ENCODE measurements at places on chromosomes 3 and 15. TPM values are rescaled to one million over a fixed set of nuclear protein-coding genes. Genes with fewer than 3 reads are reported as not detected.

DNA sequence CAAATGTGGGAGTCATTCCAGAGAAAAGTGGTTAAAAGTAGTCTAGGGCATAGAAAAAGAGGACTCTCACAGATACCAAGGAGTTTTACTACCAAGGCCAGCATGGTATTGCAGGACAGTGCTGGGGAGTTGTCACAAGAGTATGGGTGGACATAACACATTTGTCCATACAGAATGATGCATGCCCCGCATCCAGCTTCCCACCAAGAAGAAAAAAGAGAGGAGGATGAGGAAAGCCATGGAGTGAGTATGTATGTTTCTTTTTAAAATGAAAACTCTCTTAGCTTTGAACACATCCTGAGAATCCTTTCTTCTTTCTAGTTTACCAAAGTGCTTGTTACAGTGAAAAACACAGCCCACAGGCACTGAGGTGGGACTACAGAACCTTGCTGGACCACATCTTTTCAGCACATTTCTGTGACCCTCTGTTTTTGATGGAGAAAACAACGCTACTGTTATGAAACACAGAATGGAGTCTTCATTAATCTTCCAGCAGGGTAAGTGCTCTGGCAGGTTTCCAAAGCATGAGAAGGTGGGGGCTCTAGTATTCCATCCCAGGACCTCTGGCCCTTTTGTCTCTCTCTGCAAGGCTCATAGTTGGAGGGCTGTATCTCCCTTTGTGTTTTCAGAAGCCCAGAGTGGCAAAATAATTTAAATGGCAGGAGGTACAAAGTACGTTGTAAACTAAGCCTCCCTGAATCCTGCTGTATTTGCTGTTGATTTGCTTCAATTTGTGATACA lies 12.7 kb downstream of the NR2E3 start:
- H3K4me3 ChIP-seq: no peak overlapping the region
- peaks cover 12% of the 10 kb centered on the region for H3K4me1 ChIP-seq
- DNase-seq: no peak
- H3K27me3 ChIP-seq: no peaks in the 10 kb centered on the region
- no peak overlapping the region for H3K27ac ChIP-seq
- H3K36me3 ChIP-seq: peaks cover 11% of the 10 kb centered on the region

DNA sequence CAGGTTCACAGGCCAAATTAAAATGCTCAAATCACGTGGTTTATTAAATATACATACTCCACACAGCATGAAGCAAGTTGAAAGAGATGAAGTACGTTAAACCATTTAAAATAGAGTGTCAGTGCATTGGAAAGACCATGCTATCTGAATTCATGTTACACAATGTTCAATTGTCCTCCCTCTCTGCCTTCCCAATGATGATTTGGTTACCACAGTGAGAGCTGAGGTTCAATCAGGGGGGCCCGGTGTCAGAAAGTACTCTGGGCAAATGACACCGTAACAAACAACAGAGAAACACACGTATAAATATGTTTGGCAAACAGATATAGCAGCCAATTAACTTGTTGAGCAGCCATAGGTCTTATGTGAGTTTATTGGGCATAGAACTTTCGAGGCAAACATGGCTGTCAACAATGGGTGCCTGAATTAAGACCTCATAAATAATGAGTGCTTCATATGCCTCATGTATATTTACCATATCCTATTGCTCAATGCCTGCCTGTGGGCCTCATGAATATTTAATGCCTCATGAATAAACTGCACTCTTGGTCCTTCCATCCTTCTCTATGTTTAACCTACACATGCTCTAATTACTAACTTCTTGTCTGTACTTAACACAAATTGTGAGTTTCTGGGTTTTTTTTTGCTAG lies 641.5 kb downstream of the PLOD2 start:
- no peaks in the 10 kb centered on the region for H3K36me3 ChIP-seq
- H3K4me1 ChIP-seq: no peaks in the 10 kb centered on the region
- H3K27me3 ChIP-seq: no peaks in the 10 kb centered on the region
- H3K4me3 ChIP-seq: no peak overlapping the region
- H3K27ac ChIP-seq: no peak overlapping the region

DNA sequence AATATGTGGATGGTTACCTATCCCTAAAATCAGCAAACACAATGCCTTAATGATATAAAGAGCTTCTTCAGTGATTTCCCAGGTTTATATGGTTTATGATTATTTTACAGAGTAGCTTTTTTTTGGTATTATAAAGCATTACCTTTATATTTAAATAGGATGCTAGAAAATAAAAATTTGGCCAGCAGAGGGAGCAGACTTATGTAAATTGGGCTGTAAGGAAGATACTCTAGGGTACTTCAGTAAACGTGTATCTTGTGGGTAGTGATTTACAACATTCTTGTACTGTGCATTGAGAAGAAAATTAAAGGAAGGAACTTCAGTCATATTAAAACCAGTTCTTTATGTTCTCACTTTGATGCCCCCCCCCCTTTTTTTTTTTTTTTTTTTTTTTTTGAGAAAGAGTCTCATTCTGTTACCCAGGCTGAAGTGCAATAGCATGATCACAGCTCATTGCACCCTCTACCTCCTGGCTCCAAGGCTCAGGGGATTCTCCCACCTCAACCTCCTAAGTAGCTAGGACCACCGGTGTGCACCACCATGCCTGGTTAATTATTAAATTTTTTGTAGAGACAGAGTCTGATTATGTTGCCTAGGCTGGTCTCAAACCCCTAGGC lies 167.9 kb downstream of the BBX start:
- H3K27ac ChIP-seq: no peak overlapping the region
- no peak for DNase-seq
- no peak overlapping the region for H3K4me3 ChIP-seq
- H3K4me1 ChIP-seq: no peaks in the 10 kb centered on the region
- no peaks in the 10 kb centered on the region for H3K36me3 ChIP-seq
- H3K27me3 ChIP-seq: no peaks in the 10 kb centered on the region

GRCh38 chr3:135629701-135630408 lies 335.7 kb upstream of the PPP2R3A start:
- no peaks in the 10 kb centered on the region for H3K36me3 ChIP-seq
- DNase-seq: no peak
- no peak overlapping the region for H3K27ac ChIP-seq

The CYP1A1 gene
- total RNA-seq: 0.11 TPM

DNA sequence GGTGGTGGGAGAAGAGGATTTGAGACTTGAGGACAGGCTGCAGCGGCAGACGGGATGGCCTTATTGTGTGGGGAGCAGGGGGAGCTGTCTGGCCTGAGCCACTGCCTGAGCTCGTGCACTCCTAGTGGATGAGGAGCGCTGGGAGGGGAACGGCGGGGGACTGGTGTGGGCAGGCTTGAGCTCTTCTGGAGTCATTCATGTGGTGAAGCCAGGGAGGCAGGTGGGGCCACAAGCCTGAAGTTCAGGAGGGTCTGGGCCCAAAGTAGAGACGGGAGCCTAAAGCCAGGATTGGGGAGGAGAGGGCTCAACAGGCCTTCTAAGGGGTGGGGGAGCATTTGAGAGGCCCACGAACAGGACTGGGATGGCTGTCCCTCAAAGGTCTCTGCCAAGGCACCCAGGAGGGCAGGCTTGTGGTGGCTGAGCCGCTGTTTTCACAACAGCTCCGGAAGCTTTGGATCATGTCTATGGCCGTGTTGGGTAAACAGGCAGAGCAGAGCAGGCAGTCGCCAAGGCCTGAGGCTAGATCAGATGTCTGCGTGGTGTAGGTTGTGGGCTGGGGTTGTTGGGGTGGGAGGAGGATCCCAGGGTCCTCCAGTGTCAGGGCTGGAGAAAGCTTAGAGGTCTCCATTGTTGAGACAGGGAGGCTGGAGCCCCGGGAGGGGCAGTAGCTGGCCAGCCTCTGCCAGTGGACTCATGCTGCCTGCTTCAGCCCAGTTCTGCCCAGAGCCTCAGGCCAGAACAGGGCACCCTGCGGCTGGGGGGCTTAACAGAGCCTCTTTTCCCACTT lies 8.2 kb downstream of the PRKCD start:
- H3K4me1 ChIP-seq: peaks cover 28% of the 10 kb centered on the region
- no peaks in the 10 kb centered on the region for H3K36me3 ChIP-seq
- H3K27me3 ChIP-seq: no peaks in the 10 kb centered on the region

The FOXL2NB gene
- total RNA-seq: 7.9 TPM

The SLC12A8 gene
- 13.7 TPM for total RNA-seq

GRCh38 chr15:68232449-68232848 lies 2.9 kb upstream of the CLN6 start:
- no peaks in the 10 kb centered on the region for H3K36me3 ChIP-seq
- H3K27me3 ChIP-seq: no peaks in the 10 kb centered on the region
- DNase-seq: no peak

DNA sequence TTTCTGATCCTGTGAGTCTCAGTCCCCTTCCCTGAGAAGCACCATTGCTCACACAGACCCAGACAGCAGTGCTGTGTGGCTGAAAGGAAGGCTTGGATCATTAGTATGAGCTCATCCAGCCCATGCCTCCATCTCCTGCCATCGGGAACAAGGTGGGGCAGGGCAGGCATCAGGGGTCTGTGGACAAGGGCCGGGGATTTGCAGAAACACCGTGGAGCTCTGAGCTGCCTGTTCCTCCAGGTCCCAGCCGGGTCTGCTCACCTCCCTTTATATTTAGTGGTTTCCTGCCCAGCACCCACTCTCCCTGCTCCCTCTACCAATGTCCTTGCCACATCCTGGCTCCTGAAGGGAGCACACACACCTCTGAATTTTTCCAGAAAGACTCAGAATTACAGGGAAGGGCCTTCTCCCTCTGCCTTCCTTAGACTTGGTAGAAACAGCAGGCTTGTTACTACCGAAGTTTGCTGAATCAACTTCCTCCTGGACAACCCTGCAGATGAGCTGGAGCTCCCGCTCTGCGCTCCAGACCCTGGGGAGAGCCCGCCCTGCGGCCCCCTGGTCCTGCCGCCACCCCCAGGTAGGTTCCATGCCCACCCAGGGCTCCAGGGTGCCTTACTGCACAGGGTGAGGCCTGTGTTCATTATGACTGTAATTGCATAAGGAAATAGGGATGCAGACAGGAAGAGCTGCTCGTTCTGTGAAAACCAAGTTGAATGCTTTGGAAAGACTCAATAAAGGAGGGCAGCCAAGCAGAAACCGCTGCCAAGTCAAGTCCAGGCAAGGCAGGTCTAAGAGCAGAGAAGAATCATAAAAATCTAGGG lies 128.1 kb downstream of the NSMCE3 start:
- no peak for DNase-seq
- H3K27me3 ChIP-seq: no peaks in the 10 kb centered on the region
- no peak overlapping the region for H3K4me3 ChIP-seq
- no peak overlapping the region for H3K27ac ChIP-seq

The CXCR6 gene
- not detected for total RNA-seq

DNA sequence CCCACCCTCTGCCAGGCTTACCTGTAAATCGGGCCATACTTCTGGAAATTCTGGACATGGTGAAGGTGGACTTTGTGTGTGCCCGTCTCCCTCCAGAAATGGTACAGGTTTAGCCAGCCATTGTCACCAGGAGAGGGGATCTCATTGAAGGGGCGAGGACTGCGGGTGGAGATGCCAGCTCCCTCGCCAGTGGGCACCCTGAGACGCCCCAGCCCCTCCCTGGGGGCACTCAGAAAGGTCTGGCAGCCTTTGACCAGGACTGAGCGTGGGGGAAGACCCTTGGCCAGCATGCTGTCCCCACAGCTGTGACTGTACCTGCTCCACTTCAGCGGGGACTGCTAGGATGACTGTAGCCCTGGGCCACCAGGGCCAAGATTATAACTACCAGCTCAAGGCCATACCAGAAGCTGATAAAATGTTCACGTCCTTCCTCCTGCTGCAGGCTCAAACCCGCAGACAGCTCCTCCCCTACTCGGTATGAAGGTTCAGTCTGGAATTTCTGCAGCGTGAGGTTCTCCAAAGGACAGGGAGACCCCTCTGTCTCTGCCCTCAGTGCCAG lies at the start of gene CYP11A1:
TSS of gene CYP11A1 (minus strand) at position 351 of the 559 bp plus-strand sequence. CDS start at position 290, 61 bp downstream.
- no peak within 1 kb of the TSS for H3K27ac ChIP-seq
- no peak within 1 kb of the TSS for H3K4me3 ChIP-seq
- peaks cover 13% of the 10 kb centered on the region for H3K4me1 ChIP-seq

Data from H1 (cell line).